ENCODE measurements at places on chromosomes 16 and 17. TPM values are rescaled to one million over a fixed set of nuclear protein-coding genes. Genes with fewer than 3 reads are reported as not detected.

PSKH1 gene
- total RNA-seq, result 3.5 TPM

DNA sequence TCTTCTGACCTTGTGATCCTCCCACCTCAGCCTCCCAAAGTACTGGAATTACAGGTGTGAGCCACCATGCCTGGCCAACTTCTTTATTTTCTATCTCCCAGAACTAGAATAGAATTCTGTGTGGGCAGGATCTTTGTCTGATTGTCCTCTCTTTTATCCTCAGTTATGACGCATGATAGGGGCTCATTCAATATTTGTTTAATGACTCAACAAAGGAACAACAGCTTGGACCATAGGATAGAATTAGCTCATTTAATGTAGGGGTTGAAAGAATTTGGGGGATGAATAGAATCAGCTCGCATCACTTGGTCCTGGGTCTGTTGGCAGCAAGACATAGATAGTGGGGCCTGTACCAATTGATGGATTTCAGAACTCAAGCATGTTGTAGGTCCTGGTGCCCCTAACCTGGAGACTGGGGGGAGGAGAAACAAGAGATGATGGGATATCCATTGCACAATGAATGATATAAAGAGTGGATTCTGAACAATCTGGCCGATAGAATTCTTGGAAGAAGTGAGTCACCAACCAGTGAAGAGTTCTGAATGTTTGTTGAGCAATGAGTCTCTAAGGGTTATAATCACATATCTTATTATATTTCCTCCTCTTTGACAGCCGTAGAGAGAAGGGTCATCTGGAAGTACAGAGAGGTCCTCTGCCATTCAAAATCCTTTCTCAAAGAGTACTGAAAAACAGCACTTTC is 250.2 kb downstream of the HS3ST4 start:
- no peak for DNase-seq

DNA sequence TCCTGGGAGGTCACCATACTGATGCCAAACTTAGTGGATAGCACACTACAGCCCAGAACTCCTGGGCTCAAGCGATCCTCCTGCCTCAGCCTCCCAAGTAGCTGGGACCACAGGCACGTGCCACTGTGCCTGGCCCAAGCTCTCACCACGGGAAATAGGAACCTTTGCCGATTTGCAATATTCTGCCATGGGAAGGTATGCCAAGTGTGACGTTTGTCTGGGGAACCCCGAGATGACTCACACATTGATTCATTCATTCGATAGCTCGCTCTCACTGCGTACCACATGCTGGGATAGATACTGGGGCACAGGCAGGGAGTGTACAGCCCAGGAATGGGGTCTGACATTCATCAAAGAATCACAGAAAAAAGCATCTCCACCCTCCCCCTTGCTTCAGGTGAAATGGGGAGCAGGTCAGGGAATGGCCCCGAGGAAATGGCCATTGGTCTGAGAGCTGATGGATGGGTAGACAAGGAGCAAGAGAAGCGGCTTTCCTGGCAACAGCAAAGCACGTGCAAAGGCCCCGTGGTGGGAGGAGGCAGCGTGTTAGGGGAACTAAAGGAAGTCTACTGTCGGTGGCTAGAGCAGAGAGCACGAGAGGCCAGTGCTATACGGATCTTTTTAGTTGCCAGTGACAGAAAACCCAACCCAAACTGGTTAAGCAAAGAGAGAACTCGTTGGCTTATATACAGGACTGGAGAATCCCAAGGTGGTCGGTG is 44.1 kb downstream of the DNAH17 start:
- no peak for DNase-seq

ABCA10 gene
- 1.4 TPM for total RNA-seq

KRT25 gene
- not detected for total RNA-seq
